Gastroesophageal sphincter (tissue), 4 donors: ENCODE measurements at places on chromosomes 13 and 19.
A peak's percentile ranks its signal among the peaks of the same experiment; 100 is the strongest.

- no peak overlapping the region for H3K27ac ChIP-seq
- ATAC-seq, result no peak
- no peak overlapping the region for H3K4me3 ChIP-seq
- no peaks in the 10 kb centered on the region for H3K27me3 ChIP-seq
- H3K36me3 ChIP-seq, result no peaks in the 10 kb centered on the region
Measured at GRCh38 chr19:43569657-43570056, 5.7 kb downstream of the XRCC1 start.

- no peaks in the 10 kb centered on the region for H3K36me3 ChIP-seq
- ATAC-seq, result no peak
- H3K27ac ChIP-seq, result no peak within 1 kb of the TSS
- H3K4me1 ChIP-seq, result peaks cover 28% of the 10 kb centered on the region
Measured at GRCh38 chr19:10517361-10517759, at the start of gene S1PR5. Gene S1PR5, minus strand, starts transcription at chr19:10517447. Its CDS starts 2,436 bp downstream, at chr19:10515011.

GRCh38 chr19:15290166-15290565 is 42.2 kb downstream of the BRD4 start:
- no peak for ATAC-seq
- no peak overlapping the region for H3K27ac ChIP-seq
- no peak overlapping the region for H3K4me3 ChIP-seq
- no peaks in the 10 kb centered on the region for H3K27me3 ChIP-seq
- H3K36me3 ChIP-seq, result no peaks in the 10 kb centered on the region

- H3K27me3 ChIP-seq, result no peaks in the 10 kb centered on the region
- no peak for ATAC-seq
- H3K27ac ChIP-seq, result no peak overlapping the region
- peaks cover 26% of the 10 kb centered on the region for H3K4me1 ChIP-seq
- no peaks in the 10 kb centered on the region for H3K36me3 ChIP-seq
Measured at GRCh38 chr13:76828316-76828741, 57.9 kb downstream of the KCTD12 start.

DNA sequence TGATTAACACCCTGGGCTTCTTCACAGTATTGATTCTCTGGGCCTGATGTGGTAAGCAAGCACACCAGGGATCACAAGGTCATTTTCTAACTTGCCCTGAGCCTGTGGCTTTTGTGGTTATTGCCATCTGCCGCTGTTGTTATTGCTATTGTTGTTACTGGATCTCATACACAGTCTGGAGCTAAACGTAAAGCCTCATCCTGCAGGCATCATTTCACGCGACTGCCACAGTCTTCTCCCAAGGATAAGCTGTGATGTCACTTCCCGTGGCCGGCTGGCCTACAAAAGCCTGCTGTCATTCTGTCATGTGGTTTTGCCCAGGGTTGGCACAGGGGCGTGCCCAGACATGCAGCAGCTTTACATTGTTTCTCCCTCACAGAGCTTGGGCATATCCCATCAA is 154.0 kb upstream of the GPR12 start:
- H3K27ac ChIP-seq, result no peak overlapping the region
- no peak for ATAC-seq
- H3K4me3 ChIP-seq, result no peak overlapping the region
- H3K36me3 ChIP-seq, result no peaks in the 10 kb centered on the region
- peaks cover 6% of the 10 kb centered on the region for H3K27me3 ChIP-seq

- ATAC-seq, result no peak
- no peaks in the 10 kb centered on the region for H3K4me1 ChIP-seq
- H3K4me3 ChIP-seq, result no peak overlapping the region
- H3K27ac ChIP-seq, result no peak overlapping the region
Measured at GRCh38 chr19:35363711-35364425, 5.6 kb downstream of the FFAR3 start.

DNA sequence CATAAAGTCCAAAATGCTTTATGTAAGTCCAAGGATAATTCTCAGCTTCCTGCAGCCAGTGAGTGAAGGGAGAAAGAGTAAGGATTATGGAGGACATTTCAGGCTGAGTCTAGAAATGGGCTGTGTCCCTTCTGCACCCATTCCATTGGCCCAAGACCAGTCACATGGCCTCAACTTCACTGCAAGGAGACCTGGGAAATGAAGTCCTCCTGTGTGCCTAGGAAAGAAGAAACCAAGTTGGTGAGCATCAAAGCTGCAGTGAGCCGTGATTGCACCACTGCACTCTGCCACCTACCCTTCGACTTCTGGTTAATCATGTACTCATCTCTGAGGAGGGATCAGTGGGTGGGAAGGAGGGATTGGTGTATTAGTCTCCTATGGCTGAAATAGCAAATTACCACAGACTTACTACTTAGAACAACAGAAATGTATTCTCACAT is 3.6 kb upstream of the CD37 start:
- peak; percentile 49 for ATAC-seq
- H3K4me3 ChIP-seq, result no peak overlapping the region
- H3K36me3 ChIP-seq, result no peaks in the 10 kb centered on the region
- no peaks in the 10 kb centered on the region for H3K4me1 ChIP-seq
- no peak overlapping the region for H3K27ac ChIP-seq

- ATAC-seq, result no peak
- H3K27me3 ChIP-seq, result no peaks in the 10 kb centered on the region
- no peak overlapping the region for H3K27ac ChIP-seq
Measured at GRCh38 chr13:41864658-41865057, 96.3 kb downstream of the VWA8 start.

- peak; percentile 87 for ATAC-seq
- no peaks in the 10 kb centered on the region for H3K27me3 ChIP-seq
- no peak overlapping the region for H3K4me3 ChIP-seq
- H3K4me1 ChIP-seq, result no peaks in the 10 kb centered on the region
Measured at GRCh38 chr19:869245-870177, 10.0 kb downstream of the CFD start.

DNA sequence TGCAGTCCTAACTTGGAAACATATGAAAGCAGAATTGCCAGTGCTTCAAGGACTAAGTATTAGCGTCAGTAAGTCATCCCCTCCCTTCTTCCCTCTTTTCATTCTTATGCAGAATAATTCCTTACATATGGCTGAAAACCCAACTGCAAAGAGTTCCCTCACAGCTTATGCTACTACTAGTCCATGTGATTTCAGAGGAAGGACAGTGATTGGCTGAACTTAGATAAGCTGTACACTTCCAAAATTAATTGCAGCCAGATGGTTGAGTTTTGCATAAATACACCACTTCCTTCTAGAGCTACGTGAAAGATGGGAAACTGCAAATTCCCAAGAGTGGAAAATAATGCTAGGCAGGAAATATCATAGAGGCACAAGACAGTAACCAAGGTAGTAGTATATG is 730.4 kb downstream of the OLFM4 start:
- H3K36me3 ChIP-seq, result no peaks in the 10 kb centered on the region
- H3K27ac ChIP-seq, result no peak overlapping the region
- no peaks in the 10 kb centered on the region for H3K4me1 ChIP-seq
- no peak for ATAC-seq

DNA sequence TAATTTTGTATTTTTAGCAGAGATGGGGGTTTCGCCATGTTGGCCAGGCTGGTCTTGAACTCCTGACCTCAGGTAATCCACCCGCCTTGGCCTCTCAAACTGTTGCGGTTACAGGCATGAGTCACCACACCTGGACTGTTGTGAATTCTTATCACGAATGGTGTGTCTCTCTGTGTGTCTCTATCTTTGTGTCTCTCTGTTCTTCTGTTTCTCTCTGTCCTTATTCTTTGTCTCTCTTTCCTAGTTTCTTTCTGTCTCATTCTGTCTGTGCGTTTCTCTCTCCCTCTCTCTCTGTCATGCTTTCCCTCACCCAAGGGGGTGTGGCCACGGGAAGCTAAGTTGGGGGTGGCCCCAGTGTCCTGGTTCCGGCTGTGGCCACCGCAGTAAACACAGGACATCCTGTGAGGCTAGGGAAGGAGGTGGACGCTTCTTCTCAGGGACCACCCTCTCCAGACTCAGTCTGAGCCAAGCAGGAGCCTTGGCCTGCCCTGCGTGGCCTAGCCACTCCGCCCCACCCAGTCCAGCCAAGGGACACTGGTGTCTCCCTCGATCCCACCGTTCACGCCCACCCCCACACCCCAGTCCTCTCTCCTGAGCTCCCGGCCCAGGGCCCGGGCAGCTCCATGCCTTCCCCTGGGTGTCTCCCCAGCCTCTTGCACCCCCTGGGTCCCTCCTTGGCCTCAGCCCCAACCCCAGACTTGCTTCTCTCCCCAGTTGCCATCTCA is 3.9 kb upstream of the PRX start:
- no peak overlapping the region for H3K27ac ChIP-seq
- no peaks in the 10 kb centered on the region for H3K36me3 ChIP-seq
- H3K27me3 ChIP-seq, result no peaks in the 10 kb centered on the region
- no peaks in the 10 kb centered on the region for H3K4me1 ChIP-seq

GRCh38 chr19:37905946-37906868 is at the start of gene WDR87:
Gene WDR87, minus strand, starts transcription at chr19:37906594. Its CDS starts 8,355 bp downstream, at chr19:37898239.
- ATAC-seq, result no peak
- peak within 1 kb of the TSS; percentile 83 for H3K4me3 ChIP-seq
- no peaks in the 10 kb centered on the region for H3K27me3 ChIP-seq
- peak within 1 kb of the TSS; percentile 65 for H3K27ac ChIP-seq
- H3K36me3 ChIP-seq, result no peaks in the 10 kb centered on the region

- H3K27me3 ChIP-seq, result no peaks in the 10 kb centered on the region
- H3K4me3 ChIP-seq, result peak overlapping the region; percentile 78
- H3K4me1 ChIP-seq, result no peaks in the 10 kb centered on the region
- no peak for ATAC-seq
- no peaks in the 10 kb centered on the region for H3K36me3 ChIP-seq
Measured at GRCh38 chr13:28137596-28137995, 749 bp upstream of the PAN3 start.

DNA sequence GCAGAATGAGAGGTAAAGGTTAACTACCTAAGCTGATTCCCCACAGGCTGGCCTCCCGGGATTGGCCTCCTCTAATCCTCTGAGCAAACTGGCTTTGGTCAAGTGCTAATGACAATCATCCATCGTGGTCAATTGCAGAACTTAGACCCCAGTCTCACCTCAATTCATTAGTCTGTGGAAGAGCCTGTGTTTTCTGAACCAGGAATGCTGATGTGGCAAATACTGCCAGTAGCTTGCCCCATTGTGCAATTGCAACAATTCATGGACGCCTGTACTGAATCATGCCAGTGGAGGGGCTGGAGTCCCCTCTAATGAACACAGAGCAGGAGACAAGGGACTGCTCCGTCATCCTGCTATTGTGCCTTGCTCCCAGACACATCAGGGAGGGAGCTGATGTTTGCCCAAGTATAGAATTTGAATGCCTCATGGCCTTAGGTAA is 1256.5 kb downstream of the EFNB2 start:
- H3K27ac ChIP-seq, result no peak overlapping the region
- no peaks in the 10 kb centered on the region for H3K36me3 ChIP-seq
- H3K27me3 ChIP-seq, result no peaks in the 10 kb centered on the region
- ATAC-seq, result no peak
- no peaks in the 10 kb centered on the region for H3K4me1 ChIP-seq

DNA sequence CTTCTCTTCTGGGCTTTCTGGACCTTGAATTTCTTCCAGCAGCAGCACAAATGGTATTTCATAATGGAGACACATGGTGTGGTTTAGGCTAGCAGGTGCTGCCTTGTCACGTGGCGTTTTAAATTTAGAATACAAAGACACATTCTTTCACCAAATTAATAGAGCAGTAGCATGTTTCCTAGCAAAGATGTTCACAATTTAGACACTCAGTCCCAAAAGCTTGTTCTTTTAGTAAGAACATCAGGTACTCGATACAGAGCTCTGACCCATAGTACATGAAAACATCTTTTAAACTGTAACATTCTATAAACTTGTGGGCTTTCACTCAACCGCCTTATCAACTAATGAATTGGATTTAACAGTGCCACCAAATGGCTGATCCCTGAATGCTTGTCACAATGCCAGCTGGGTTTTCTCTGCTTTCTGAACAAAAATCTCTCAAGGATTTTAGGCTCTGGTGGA is 290.1 kb downstream of the DCLK1 start:
- ATAC-seq, result peak; percentile 77
- peak overlapping the region; percentile 61 for H3K27ac ChIP-seq

DNA sequence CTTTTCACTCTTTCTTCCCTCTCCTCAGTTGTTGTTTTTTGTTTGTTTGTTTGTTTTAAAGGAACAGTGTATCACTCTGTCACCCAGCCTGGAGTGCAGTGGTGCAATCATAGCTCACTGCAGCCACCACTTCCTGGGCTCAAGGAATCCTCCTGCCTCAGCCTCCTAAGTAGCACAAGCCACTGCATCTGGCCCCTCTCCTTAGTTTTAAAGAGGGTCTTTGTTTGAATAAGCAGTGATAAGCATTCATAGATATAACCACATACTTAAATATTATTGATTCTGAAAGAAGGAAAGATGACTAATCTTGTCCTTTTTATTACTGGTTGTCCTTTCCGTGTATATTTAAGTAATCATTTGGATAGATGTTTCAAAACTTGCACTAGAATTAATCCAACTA is 26.7 kb downstream of the ERCC5 start:
- H3K36me3 ChIP-seq, result no peaks in the 10 kb centered on the region
- H3K4me1 ChIP-seq, result no peaks in the 10 kb centered on the region
- H3K4me3 ChIP-seq, result no peak overlapping the region
- no peak for ATAC-seq
